ENCODE measurements at places on chromosomes 2 and 18.

GRCh38 chr2:26469092-26469710, 8.7 kb downstream of the OTOF start:
- no peak for DNase-seq

DNA sequence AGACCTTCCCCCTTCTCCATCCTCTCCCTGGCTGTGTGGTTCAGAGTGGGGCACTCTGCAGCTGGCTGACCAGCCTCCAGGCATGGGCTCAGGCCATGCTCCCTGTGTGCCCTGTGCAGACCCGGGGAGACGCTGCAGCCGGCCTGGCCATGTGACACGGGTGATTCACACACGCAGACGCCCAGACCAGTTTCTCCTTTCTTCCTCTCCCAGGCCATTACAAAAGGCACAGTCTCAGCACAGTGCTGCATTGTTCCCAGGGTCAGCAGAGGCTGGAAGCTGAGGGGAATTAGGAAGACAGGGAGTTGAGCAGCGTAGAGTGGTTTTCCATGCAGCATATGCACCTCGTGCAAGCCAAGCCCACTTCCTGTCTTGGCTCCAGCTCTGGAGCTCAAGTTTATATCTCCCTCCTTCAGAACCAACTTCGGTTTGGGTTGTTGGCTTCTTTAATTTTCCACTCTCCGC, 288.5 kb downstream of the TNS1 start:
- DNase-seq: peak; percentile 50

GRCh38 chr18:47912343-47912742, 18.1 kb downstream of the SMAD2 start:
- no peak for DNase-seq

- DNase-seq: no peak
These were observed 306.2 kb upstream of the KCNJ3 start for GRCh38 chr2:154392256-154392655.

DNA sequence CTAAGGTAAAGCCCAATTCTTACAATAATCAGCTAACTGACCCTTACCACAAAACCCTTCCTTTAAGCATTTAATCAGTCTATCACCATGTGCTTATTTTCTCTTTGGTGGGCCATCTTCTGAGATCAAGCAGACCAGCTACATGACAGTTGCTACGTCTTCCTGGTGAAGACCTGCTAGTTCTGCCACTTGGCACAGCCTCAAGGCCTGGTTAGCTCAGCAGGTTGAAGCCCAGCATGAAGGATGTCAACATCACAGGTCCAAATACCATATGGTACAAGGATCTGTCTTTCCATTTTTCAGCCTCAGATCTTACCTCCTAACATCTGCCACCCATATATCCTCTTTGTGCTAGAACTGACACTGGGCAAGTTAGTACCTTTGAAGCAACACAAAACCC, 636.9 kb downstream of the LRP1B start:
- DNase-seq: no peak

DNA sequence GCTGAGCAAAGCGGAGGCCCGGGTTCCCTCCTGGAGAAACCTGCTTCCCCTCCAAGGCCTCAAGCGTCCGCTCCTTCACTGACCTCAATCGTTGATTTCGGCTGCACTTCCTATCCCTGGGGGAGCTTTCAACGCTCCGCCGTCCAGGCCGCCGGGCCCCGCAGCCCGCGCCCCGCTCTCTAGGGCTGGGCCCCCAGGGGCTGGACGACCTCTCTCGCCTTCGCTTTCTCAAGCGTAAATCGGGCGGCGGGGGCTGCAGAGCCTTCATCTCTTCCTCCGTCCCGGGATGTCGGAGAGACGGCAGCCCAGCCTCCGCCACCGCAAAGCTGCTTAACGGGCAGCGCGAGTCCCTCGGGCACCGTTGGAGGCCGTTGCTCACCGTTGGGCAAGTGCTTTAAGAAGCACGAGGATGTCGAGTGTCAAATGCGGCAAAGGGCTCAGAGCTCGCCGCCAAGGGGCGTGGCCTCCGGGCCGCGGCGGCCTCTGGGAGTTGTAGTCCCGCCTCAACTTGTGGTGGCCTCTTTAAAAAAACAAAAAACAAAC, 8.5 kb downstream of the HES6 start:
- DNase-seq: peak; percentile 66

DNA sequence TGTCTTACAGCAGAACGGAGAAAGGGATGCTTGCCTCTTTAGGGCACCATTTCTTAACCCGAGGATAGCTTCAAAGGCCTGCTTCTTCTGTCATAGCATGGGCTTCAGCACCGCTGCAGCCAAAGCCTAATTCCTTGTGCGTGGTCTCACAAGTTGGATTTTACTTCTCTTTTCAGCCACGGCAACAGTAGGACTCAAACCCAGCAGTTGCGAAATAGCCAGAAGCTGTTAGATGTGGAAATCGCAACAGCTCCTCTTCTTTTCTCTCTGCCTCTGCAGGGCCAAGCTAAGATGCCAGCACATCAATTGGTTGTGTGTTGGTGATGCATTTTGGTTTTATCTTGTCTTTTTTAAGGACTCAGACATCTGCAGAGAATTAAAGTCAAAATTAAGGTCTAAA, 3.1 kb downstream of the NRXN1 start:
- no peak for DNase-seq

DNA sequence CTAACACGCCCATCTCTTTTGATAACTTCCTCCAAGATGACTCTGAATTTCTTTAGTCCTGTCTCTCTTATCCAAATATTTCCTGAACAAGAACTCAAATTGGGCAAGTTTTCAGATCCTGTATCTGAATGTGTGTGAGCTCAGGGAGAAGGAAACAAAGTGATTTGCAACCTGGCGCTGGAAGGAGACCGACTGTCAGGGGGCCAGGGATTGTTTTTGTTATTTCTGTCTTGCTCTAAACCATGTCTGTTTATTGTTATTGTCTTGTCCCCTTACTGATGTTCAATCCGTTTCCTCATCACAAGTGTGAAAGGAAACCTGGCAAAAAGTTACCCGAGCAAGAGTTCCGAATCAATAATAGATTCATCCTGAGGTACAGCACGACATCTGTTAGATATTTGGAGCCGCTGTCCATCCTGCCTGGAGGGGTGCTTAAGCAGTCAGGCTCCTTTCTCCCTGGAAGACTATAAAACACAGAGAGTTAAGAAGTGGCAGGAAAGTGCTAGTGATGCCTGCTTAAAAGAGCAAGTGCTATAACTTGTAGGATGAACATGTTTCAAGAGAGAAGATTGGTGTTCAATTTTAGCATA, 132.5 kb upstream of the OSR1 start:
- no peak for DNase-seq

DNA sequence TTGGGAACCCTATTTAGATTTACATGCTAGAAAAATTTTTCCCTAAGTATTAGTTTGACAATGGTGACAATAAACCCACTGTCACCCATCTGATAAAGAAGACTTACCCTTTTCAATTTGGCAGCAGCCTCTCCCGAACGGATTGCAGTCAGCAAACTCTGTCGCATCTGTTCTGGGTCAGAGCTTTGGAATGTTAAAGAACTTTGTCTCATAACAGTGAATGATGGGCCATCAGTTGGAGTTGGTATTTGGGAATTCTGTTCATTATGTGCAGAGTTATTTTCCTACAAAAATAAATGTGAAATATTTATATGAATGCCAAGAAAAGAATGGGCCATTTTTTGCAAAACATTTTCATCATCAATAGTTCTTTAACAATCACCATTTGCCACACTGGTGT, 70.8 kb upstream of the GRB14 start:
- DNase-seq: no peak

GRCh38 chr18:56627991-56628390, 10.4 kb downstream of the TXNL1 start:
- no peak for DNase-seq

DNA sequence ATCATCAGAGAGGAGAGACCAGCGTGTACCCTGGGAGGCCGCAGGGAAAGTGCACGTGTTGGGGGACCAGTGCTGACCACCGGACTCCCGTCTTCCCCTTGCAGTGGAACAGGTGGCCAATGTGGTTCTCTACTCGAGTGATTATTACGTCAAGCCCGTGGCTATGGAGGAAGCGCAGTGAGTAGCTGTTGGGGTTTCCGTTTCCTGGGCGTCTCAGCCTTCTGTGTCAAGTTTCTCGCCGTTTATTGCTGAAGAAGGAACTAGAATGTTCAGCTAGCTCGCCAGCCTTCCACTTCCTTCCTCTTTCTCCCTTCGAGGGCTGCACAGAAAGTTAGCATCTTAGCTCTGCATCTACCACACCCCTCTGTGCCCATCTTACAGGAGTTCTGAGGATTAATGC, 22.8 kb upstream of the DGKD start:
- peak; percentile 61 for DNase-seq

- DNase-seq: no peak
These were observed 223.6 kb upstream of the GULP1 start for GRCh38 chr2:188068093-188068492.

GRCh38 chr18:8979258-8979988, 123.1 kb upstream of the NDUFV2 start:
- DNase-seq: no peak

GRCh38 chr2:75021672-75022071, 63.2 kb downstream of the POLE4 start:
- DNase-seq: no peak

GRCh38 chr2:88855620-88856408, 164.3 kb downstream of the RPIA start:
- no peak for DNase-seq

DNA sequence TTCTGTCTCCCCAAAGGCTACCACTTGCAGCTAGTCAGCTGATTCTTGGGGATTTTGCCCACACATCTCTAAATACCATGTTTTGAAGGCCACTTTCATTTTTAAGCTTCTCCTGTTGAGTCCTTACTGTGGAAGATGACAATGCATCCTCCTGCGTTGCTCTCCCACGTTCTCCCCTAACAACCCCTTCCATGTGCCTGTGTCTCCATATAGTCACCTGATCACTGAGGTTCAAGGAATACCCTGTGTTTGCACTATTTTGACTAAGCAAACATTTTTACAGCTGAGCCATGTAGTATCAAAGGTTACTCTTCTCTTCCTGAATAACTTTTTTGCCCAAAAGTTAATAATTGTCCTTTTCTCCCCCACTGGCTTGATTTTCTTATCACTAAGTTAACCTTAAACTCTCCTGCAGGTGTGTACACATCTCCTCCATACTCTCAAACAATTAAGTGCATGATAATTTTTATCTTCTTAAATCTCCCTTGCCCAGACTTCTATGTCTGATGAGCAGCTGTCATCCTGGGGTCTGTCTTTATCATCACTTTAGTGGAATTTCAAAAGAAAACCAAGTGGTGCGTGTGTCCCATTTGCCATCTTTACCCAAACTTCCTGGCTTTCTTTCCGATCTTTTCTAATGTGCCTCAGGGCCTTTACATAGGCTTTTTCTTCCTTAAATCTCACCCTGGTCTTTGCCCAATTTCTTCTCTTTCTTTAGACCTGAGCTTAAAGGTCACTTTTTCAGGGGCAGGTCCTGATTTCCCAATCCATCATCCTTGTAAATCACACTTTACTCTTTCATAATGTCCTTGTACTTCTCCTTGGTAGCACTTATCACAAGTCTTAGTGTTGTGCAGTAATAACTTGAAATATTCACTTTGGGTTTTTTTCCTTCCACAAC, 85.2 kb upstream of the SPATS2L start:
- no peak for DNase-seq

DNA sequence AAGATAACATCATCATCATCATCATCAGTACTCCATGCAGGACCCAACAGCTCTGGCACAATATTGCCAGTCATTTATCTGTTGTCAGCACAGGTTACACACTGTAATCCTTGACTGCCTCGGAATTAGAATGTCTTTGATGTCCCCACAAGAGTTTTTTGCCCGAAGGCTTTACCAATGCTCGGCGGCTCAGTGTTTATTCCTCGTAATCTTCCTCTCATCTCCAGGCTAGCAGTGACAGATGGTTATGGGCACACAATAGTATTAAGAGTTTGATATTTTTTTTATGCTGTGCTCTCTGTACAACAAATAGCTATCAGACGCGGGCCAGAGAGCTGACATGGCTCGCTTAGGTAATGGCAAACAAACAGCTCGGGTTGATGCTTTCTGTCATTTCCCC, 515.2 kb downstream of the ZEB2 start:
- no peak for DNase-seq

DNA sequence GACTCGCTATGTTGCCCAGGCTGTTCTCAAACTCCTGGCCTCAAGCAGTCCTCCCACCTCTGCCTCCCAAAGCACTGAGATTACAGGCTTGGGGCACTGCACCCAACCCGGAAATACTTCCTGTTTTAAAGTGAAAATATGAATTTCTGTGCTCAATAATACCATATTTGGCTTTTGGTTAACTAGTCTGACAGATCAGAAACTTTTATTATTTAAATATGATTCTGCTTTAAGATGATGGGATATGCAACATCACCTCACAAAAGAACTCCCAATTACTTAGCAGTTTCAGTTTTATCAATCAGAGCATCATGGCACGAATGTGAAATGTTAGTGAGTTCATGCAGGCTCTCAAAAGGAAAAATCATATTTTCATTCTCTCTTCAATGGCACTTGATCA, 120.6 kb downstream of the PTRHD1 start:
- DNase-seq: no peak

DNA sequence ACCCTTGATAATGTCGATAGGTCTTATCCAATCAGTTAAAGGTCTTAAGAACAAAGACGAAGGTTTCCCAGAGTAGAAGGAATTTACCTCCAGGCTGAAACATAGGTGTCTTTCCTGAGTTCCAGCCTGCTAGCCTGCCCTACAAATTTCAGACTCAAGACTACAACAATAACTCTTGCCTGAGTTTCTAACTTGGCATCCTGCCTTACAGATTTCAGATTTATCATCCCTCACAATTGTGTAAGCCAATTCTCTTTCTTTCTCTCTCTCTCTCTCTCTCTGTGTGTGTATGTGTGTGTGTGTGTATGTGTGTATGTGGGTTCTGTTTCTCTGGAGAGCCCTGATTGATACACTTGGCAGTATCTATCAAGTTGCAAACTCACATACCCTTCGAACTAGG, 37.2 kb upstream of the B4GALT6 start:
- DNase-seq: no peak

DNA sequence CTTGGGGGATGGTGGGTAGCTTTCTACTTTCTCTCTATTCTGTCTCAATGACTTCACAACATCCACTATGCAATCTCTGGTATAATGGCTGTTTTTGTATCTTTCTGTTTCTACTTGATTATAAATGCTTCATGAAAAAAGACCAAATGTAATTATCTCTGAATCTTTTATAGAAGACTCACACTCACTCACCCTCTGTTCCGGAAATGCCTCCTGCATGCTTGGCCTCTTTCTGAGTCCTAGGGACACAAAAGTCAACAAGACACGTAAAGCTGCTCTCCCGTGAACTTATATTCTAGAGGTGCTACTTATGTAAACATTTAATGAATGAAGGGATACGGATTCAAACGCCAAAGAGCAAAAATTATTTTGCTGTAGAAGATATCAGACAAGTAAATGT, 502.2 kb upstream of the SOX11 start:
- DNase-seq: no peak

- no peak for DNase-seq
These were observed 350.2 kb downstream of the RIT2 start for GRCh38 chr18:42765302-42765701.

DNA sequence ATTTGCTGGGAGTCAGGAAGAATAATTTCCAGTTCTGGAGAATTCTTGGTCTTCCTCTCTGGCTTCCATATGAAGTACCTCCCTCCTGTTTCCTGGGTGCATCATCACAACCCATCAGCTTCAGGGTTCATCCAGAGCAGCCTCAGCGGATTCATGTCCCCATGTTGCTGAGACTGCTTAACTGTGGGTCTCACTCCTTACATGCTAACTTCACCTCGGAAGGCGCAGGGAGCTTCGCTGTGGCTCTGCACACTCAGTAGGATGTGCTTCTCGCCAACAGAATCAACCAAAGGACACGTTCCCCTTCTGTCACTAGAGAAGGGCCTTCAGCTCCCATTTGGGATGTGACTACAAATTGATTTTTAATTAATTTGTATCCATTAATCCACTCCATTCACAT, 24.2 kb downstream of the FBLN7 start:
- no peak for DNase-seq

GRCh38 chr2:196233021-196233804, 61.8 kb upstream of the STK17B start:
- DNase-seq: no peak
